ENCODE measurements at places on chromosomes 7 and 10. TPM values are rescaled to one million over a fixed set of nuclear protein-coding genes. Genes with fewer than 3 reads are reported as not detected.
A peak's percentile ranks its signal among the peaks of the same experiment; 100 is the strongest.

GRCh38 chr7:49438281-49438680, 335.2 kb upstream of the VWC2 start:
- DNase-seq: no peak

DNA sequence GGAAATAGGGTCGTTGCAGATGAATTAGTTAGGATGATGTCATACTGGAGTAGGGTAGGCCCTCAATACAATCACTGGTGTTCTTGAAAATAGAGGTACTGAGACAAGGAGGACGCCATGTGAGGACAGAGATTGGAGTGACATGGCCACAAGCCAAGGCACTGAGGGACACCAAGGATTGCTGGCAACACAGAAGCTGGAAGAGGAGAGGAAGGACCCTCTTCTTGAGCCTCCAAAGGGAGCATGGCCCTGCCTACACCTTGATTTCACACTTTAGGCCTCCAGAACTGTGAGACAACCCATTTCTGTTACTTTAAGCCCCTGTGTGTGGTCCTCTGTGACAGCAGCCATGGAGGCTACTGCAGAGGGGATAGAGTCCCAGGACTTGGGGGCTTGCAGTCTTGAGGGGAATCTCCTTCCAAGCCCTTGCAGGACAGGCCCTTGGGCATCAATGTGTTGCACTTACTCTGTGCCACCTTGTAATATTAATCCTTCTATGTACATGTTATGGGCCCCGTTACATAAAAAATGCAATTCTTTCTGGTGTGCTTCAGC, 3.7 kb upstream of the AOC1 start:
- DNase-seq: no peak

- DNase-seq: no peak
Measured at GRCh38 chr7:148630078-148630477, 39.5 kb downstream of the C7orf33 start.

Gene STX1A
- 13.9 TPM for total RNA-seq

GRCh38 chr7:102453319-102453718, 11.3 kb downstream of the ALKBH4 start:
- DNase-seq: no peak

GRCh38 chr7:24227068-24227467, 56.9 kb upstream of the NPY start:
- DNase-seq: no peak

- no peak for DNase-seq
Measured at GRCh38 chr10:119335671-119336353, 128.4 kb downstream of the GRK5 start.

Gene TACC2
- total RNA-seq: 11.2 TPM

DNA sequence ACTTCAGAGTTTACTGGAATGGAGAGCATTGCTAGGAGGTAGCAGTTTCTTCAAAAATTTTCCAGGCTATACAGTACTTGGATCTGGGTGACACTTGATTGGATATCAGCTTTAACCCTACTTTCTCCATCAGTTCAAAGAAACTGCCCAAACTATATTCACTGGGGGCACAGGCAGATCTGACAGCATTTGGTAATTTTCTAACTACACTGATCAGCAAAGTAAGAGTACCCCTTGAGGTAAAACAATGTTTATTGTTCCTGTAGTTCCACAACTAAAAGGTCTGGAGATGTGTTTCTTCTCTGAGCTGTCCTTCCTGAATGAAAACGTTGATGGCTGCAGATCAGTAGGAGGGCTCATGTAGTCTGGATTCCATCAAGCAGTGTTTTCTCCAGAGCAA, 104.2 kb downstream of the CABCOCO1 start:
- DNase-seq: no peak

GRCh38 chr10:13779748-13780147, 193.0 kb downstream of the PRPF18 start:
- no peak for DNase-seq

DNA sequence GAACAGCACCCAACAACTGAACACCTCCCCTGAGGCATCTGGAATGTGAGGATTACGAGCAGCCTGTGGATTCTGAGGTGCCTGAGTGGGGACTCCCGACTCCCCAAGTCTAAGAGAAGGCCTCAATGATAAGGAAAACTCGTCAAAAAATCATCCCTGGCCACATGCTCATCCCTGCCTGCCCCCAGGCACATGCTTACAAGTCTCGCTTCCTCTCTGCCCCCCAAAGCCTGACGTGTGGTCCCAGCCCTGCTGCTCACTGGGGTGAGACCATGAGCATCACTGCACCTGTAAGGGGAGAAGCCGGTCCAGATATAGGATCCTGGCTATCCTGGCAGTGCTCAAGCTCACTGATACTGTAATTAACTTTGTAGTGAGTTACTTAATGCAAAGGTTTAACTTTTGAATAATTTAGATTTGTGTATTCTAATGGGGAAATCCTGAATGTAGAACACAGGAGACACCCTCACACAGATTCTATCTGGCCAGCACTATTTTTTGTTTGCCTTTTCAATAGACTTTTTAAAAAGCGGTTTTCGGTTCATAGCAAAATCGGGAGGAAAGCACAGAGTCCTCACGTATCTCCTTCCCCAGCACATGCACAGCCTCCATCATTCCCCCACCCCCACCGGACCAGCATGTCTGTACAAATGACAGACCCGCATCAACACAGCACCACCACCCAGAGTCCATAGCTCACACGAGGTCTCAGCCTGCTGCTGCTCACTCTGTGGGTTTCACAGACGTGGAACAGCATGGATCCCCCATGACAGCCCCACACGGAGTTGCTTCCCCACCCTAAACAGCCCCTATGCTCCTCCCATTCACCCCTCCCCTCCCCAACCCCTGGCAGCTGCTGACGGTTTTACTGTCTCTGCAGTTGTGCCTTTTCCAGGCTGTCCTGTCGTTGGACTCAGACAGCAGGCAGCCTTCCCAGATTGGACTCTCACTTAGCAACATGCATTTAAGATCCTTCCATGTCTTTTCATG, 167.9 kb downstream of the DIP2C start:
- no peak for DNase-seq

Gene PDE6C
- total RNA-seq: not detected

GRCh38 chr7:43700059-43700501, 29.2 kb downstream of the COA1 start:
- peak; percentile 75 for DNase-seq

- no peak for DNase-seq
Measured at GRCh38 chr10:28722065-28722803, 44.9 kb downstream of the BAMBI start.

DNA sequence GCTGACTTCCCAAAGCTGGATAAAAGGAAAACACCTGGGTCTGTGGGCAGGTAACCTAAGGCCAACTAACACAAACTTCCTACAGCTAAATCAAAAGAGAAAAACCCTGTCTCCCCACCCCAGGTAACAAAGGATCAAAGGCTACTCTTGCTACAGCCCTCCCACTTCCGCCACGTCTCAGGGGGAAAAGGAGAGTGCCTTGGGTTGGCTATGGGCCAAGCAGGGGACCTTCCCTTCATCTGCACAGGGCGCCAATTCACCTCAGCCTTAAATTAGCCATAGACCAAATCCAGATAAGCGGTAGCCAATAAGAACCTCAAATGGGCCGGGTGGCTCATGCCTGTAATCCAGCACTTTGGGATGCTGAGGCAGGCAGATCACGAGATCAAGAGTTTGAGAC, 69.1 kb upstream of the LANCL2 start:
- no peak for DNase-seq

- DNase-seq: no peak
Measured at GRCh38 chr7:147428075-147428474, 1162.5 kb upstream of the C7orf33 start.

- DNase-seq: no peak
Measured at GRCh38 chr10:110717781-110718589, 73.8 kb downstream of the RBM20 start.

DNA sequence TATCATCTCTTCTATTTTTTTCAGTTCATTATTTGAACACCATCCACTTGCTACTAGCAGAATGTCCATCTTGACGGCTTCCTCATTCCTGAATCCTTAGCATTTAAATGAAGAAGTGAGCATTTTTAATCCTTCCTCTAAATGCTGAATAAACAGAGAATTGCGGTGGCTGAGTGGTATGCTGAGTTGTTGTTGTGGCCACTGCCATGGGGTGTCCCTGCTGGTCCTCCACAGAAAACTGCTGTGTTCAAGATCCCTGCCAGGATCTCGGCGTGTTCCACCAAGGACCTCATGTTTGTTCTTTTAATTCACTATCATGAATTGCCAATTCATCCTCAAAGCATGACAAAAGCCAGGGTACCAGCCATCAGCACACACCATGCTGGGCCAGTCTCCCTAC, 48.9 kb upstream of the HABP2 start:
- no peak for DNase-seq

Gene TEX47
- total RNA-seq: not detected

GRCh38 chr10:76697923-76698322, 939.7 kb downstream of the KCNMA1 start:
- no peak for DNase-seq

- DNase-seq: no peak
Measured at GRCh38 chr10:29569795-29570194, 65.0 kb downstream of the SVIL start.

DNA sequence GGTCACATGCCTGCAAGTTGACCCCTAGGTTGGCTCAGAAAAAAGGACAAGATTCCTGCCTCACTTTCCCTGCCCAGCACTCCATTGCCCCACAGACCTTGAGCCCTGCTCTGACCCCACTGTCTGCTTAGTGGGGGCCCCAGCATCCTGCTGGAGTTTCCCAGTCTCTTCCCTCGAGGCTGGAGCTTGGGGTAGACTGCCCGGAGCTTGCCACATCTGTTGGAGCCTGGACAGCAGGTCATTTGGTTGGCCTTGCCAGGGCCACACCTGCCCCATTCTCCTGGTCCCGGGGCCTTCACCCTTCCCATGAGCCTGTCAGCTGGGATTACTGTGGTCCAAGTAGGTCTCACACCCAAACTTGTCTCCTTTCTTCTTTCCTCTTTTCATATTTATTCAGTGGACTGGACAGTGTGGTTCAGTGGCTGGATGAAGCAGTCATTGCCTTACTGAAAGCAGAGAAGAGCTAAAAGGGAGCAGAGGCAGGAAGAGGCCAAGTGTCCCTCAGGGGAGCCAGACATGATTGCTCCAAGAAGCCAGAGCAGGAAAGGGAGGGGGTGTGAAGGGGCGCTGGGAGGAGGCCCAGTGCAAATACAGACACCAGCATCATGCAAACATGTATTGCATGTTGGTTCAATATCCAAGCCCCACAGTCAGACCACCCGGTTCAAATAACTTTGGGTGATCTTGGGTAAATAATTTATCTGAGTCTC, 56.2 kb upstream of the CACUL1 start:
- no peak for DNase-seq

DNA sequence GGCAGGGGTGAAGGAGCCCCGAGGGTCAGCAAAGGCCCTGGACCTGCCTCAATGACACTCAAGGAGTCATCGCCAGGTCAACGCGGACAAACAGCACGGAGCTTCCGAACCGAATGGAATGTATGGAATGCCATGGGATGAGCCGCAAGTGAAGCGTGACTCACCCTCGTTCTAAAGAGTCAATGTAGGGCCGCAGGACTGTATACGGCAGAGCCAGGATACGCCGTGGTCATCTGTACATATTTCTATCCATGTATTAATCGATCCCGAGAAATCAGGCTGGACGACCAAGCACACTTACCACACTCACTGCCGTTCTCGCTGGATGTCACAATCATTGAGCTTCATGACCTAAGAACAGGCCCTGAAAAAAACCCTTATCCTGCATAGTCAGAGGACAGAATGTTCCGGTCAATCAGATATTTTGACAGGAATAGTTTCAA, 4.3 kb downstream of the SNX8 start:
- DNase-seq: peak; percentile 76

GRCh38 chr7:27196287-27196767, 3.6 kb downstream of the HOXA13 start:
- DNase-seq: peak; percentile 69

Gene FRAT2
- total RNA-seq: 7.8 TPM

DNA sequence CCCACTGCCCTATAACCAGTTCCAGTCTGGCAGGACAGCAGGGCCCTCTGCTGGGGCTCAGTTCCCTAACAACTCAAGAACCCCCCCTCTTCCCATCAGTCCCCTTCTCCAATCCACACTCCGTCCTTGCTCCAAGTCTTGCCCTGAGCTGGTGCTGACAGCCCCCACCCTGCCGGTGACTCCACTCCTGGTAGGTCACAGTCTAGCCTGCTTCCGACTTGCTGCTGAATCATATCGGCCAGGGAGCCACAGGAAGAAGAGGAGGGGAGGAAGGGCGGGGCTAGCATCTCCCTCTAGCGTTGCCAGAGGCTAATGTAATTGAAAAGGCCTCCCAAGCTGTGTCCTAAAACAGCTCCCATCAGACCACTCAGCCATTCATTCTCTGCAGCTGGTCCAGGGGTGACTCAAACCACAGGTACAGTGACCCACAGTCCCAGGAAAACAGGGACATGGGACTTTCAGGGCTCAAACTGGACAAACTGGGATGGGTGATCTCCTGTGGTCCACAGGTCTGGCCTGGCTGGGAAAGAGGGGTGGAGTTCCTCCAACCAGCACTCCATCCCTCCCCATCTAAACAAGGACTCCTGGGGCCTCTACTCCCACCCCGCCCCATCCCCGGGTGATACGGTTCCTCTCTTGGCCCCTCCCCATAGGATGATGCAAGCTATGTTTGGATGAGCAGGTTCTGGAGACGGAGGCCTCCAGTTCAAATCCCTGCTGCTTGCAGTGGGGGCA, 158.8 kb downstream of the SH3PXD2A start:
- peak; percentile 80 for DNase-seq

- peak; percentile 50 for DNase-seq
Measured at GRCh38 chr7:89661876-89662275, 492.4 kb upstream of the STEAP1 start.

Gene PFKFB3
- total RNA-seq: 35.8 TPM

Gene PAX4
- not detected for total RNA-seq

Data from renal cortical epithelial cell (primary cell).